Activated CD8-positive, alpha-beta memory T cell treated with anti-CD3 and anti-CD28 coated beads for 1 hour (primary cell): ENCODE measurements at places on chromosomes 13 and 19.

DNA sequence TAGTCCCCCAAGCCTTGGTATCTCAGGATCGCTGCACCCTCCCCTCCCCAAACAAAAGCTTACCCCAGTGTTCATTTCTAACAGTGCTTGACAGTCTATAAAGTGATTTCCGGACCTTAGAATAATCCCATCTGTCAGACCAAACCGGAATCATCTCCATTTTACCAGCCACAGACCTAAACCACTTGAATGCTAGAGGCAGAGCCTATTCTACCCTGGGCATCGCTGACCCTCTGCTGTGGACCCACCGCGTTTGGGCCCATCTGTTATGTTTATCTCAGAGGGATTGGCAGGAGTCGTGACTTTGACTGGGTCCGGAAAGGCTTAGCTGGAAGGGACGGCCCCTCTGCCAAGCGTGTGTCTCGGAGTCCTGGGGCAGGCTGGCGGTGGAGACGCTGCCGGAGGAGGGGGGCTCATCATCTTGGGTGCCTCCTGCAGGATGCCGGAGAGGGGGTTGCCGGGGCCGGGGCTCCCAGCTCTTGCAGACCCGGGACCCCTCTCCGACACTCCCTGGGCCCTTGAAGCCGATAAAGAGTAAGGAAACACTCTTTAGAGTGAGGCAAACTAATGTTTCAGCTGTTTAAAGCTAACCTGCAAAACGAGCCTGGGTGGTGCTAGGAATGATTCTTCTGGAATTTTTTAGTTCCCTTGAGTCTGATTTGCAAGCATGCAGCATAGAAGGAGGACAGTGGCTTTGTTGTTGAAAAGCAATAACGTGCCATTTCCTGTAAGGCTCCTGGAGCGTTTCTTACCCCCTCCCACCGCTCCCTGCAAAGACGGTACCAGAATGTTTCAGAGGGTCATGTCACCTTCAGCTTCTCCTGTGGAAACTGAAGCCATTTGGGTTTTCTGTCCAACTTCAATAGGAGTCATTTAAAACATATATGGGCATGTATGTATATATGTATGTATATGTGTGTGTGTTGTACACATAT is 1.3 kb downstream of the SLC25A42 start:
- no peak for DNase-seq

DNA sequence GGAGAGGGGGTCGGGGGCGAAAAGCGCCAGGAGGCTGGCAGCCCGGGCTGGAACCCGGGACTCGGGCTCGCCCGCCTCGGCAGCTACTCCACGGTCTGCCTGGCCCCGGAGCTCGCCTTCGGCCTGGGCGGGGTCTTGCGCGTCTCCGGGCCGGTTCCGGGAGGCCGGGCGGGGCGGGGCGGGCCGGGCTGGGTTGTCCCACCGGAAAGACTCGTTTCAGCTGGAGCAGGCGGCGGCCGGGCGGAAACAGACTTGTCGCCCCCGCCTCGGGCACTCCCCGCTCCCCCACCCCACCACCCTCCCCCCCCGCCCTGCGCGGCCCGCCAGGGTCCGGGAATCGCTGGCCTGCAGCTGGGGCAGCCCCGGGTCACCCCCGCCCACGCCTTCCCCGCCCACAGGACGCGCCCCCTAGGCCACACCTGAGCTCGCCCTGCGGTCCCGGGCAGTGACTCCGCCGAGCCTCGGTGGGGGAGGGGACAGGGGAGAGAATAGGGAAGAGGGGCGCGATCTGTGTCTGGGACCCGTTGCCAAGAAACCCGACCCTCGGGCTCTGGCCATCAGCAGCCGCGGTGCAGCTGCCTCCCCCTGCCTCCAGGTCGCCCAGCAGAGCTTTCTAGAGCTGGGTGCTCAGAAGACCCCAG is 109.4 kb downstream of the KCTD15 start:
- DNase-seq, result no peak

DNA sequence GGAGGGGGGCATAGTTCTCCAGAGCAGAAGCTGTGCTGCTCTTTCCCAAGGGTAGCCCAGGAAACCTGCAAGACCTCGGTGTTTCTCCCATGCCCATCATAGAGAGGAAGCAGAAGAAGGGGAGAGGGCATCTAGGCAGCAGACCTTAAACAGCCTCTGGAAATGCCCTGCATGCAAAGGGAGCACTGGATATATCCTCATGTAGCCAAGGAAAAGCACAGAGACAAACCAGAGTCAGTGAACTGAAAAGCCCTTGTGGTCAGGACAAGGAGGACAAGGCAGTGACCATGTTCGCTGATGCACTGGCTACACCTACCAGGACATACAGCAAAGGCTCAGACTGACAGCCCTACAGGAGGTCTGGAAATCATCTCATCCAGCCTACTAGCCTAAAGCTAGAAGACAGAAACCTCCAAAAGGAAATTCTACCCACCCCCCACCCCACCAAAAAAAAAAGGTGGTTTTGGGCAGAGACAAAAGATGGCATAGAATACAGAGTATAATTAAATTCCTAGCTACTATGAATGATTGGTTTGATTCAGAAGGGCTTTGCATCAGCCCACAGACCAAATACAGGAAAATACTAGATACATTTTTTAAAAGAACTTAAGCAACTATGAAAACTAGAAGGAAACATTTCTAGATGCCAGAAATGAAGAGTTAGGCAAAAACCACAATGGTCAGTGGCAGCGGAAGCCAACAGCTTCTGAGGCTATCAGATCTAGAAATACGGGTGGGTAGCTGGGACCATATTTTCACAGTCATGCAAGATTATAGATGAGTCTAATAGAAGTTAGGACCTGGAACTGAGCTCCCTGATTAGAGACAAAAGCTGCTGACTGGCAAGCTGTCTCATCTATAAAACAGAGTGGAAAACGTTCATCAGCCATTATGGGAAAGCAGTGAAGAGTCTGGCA is 4.4 kb upstream of the TBC1D4 start:
- DNase-seq, result no peak

GRCh38 chr13:26051657-26052311 is at the start of gene SHISA2:
SHISA2 (minus strand) TSS chr13:26052016; CDS start chr13:26050975, 1,041 bp downstream.
- DNase-seq, result no peak

GRCh38 chr13:110411688-110412059 is 104.6 kb downstream of the COL4A2 start:
- no peak for DNase-seq

DNA sequence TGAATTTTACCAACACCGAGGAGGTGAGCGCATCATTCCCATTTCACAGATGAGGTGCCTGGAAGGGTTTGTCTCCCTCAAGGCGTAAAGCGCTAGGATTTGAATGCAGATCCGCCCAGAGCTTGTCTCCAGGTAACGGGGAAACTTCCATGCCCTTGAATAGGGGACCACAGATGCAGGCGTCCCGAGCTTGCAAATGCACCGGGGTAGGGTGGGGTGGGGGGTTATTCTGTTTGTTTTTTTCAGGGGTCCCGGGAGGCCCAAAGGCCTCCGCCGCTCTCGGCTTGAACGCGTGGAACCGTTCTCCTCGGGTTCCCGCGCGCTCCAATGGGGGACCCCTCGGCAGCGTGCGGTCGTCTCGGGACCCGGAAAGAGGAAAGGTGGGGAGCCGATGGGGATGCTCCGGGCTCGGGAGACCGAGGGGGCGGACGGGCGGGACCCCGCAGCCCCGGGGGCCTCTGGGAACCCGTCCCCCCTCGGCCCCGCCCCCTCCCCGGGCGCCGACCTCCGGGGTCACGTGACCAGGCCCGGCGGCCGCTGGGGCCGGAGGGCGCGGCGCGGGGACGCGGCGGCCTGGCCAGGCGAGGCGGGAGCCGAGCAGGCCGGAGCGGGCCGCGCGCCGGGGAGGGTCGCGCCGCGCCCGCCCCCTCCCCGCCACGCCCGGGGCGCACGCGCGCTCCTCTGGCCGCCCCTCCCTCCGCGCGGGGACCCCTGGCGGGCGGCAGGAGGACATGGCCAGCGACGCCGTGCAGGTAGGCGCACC is at the start of gene PKN1:
Gene PKN1, plus strand, starts transcription at position 516 of the 763 bp plus-strand sequence. Its CDS starts 216 bp downstream, at position 732.
- DNase-seq, result peak; percentile 43

DNA sequence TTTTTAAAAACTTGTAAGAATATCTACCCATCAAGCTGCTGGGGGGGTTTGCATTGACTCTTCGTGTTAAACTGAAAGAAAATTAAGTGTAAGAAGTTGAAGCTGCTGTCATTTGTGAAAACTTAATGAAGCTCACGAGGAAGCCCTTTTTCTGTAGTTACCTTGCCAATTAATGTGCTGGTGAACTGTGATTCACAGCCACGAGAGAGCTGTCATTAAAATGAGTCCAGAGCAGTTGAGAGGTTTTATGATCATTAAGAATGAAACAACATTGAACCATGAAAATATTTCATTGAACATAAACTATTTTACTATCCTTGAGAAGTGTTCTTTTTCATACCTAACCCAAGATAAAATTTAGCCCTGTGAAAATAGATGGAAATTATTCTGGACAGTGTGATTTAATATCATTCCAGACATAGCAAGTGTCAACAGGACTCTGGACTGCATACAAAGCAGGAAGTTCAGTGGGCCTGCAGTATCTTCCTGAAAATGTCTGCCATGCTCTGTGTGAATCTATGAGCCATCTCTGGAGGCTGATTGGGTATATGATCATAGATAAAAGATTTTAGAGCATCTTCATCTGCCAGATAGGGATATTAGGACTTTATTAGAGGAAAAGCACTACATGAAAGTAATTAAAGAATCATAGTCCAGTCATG is 53.8 kb downstream of the DPY19L3 start:
- no peak for DNase-seq

DNA sequence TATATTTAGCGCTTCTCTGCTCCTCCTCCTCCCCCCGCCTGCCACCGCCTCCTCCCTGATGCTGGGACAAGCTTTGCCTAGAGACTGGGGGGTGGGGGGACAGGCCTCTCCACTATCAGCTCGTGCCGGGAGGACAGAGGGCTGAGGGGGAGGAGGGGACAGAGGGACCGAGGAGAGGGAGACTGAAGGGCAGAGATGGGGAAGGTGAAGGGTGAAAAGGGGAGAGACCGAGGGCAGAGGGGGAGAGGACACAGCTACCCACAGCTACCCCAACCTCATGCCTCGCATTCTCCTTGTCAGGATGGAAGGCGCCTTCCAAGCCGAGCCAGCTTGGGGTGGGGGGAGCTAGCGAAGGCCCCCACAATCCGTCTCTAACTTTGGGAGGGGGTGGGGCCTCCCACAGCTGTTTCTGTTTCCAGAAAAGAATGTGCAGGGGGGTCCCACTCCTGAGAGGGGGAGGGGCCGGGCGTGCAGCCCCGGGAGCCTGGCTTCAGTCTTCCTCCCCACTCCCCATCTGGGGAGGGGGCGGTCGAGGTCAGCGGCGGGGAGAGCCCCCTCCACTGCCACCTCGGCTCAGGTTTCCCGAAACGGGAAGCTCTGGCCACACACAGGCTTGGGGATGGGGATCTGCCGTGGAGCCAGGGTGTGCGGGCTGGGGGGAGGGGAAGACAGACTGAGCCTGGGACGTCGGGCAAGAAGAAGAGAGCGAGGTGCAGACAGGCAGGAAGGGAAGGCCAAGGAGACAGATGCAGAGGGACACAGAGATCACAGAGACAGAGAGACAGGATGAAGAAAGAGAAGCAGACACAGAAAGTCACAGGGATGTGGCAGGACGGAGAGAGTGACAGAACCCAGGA is 1.6 kb downstream of the DACT3 start:
- DNase-seq, result no peak

DNA sequence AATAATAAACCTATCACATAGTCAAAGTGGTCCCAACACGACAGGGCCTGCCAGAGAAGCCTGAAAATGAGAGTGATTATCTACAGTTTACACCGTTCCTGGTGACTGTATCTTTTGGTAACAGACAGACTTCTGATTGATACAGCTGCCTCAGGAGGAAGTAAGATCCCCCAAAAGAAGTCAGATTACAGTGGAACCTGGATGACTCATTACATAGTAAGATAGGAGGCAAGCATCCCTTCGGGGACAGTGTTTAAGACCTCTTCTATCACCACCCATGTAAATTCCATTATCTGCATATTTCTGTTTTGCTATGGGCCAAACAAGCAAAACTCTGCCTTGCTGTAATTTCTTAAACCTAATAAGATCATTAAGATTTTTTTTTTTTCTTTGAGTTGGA is 44.0 kb upstream of the FLT1 start:
- DNase-seq, result no peak

DNA sequence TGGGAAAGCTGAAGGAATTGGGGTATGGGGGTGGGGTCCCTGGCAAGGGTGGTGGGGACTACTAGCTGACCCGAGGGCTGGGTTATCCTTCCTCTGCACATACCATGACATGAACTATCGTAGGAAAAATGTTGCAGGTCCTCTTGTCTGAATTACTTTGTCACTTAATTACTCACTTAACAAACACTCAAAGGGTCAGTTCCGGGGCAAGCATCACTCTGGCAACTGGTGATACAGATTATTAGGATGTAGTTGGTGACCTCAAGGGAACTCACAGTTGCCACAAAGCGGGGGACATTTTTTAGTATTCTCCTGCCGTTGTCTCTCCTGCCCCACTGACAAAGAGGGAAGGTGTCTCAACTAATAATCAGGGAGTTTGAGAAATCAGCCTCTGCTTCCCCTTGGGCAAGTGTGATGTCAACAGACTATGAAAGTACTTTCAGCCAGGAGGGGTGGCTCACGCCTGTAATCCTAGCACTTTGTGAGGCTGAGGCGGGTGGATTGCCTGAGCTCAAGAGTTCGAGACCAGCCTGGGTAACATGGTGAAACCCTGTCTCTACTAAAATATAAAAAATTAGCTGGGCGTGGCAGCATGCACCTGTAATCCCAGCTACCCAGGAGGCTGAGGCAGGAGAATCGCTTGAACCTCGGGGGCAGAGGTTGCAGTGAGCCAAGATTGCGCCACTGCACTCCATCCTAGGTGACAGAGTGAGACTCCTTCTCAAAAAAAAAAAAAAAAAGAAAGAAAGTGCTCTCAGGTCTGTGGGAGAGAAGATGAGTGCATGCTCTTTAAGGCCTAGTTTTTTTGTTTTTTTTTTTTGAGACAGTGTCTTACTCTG is 10.3 kb downstream of the DNAJB1 start:
- no peak for DNase-seq

DNA sequence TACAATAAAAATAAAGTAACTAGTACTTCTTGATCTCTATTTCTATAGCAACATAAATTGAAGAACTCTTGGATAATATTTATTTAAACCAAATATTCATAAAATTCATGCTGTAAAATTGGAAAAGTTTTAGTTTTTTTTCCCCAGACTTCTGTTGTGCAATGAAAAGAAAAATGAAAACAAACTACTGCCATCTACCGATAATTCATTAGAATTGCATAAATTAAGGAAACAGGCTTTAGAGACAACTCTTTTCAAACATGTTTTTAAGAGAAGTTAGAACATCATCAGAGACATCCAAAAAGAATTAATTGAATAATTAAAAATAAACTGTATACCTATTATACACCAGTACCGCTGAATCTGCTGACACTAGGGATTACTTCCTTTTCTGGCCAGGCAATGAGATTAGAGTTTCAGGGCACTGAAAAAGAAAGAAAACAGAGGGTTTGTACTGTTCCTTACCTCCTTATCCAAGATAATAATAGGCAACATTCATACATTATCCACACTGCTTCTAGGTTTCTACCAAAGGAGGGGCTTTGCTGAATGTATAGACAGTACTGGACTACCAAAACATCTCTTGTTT is 4.9 kb downstream of the CCDC122 start:
- no peak for DNase-seq
